ENCODE measurements at places on chromosomes 1 and 21.

DNA sequence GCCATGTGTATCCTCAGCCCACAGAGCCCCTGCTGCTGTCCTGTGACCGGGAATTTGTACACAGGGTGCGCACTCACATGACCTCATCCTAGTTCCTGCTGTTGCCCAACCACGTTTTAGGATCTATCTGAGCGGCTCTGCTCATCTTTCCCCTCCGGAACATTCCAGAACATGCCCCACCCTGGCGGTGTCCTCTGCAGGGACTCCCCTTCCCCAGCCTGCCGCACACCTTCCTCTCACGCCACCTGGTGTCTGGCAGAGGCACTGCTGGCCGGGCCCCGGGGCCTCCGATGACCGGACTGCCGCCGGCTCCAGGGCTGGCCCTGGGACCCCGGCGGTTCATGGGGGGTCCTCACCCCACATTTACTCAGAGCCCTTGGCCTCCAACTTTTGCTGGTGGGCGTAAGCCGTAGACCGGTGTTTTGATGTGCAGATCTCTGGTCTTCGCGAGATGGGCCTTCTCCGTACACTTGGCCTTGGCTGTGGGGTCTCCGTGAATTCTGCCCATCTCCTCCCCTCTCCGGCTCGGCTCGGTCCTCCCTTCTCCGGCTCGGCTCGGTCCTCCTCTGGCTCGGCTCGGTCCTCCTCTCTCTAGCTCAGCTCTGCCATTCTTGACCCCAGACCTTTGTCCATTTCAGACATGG, 29.5 kb downstream of the ARHGEF16 start:
- DNase-seq, result peak; percentile 14

DNA sequence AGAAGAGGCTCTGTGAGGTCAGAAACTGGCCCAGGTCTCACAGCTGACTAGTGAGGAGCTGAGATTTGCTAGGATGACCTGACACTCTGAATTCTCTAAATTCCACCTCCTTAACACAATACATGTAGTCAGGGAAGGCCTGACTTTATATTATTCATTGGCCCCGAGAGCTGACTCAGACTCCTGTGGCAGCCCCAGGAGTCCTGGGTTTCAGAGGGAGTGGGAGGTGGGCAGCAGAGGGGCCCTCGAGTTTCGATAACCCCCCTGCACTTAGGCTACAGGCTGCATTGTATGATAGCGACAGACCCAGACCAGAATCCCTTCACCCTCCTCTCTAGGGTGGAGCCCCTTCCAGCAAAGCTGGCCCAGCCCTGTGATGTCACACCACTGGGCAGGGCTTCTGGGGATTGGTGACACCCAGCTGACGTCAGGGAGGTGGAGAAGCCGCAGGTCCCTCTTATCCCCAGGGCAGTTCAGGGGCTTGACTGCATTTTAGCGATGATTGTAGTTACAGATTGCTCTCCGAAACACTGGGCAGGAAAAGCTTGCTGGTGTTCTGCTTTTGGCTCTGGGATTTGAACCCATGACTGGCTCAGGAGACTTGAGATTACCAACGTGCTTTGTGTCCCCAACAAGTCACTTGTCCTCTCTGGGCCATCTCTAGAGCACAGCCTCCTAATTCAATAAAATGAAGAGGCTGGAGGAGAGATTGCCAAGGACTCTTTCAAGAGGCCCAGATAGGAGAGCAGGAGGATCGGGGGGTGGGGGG, 17.0 kb upstream of the GPR37L1 start:
- DNase-seq, result no peak

GRCh38 chr1:26832249-26832960, 5.9 kb downstream of the ZDHHC18 start:
- DNase-seq, result no peak

GRCh38 chr1:27981145-27981544, 21.4 kb downstream of the XKR8 start:
- DNase-seq, result no peak

DNA sequence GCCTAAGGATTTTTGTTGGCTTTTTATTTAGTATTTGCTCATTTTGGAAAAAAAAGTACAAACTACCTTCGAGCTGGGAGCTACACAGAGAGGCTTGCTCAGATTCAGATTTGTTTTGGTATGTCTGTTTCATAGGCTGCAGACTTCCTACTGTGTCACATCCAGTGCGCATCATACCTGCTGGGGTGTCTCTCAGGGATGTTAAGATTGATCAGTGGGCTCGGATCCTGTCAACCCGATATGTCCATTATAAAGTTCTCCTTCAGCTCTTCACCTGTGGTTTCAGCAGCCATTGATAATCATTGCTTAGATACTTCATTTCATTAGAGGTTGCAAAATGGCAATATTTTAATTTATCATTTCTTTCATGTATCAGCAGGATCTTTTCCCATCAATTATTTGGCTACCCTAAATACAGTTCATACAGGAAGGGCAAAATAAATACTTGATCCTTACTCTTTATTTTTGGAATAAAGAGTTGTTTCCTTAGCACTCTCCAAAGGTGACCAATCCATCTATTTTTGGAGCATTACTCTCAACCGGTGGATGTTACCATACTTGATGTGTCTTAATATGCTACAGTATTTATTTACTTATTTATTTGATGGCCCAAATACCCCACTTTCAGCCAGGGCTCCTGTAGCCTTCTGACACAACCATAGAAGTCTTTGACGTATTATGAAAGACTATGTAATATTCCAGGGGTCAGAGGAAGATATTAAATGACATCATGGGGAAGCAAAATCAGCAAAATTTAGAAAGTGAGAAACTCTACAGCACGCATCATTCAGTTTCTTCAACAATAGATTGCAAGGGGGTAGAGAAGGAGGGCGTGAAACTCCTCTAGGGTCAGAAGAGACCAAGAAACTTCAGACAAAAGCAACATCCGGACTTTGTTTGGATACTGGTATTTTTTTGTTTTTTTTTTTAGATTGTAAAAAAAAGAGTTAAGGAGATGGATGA, 55.3 kb upstream of the HNRNPU start:
- no peak for DNase-seq

GRCh38 chr1:43527111-43527878, 3.4 kb upstream of the PTPRF start:
- no peak for DNase-seq

- no peak for DNase-seq
These were observed 662.9 kb downstream of the PLPP3 start for GRCh38 chr1:55916481-55916880.

- no peak for DNase-seq
These were observed 1.8 kb downstream of the LPGAT1 start for GRCh38 chr1:211828584-211829342.

GRCh38 chr1:163265547-163265946, 56.2 kb upstream of the NUF2 start:
- no peak for DNase-seq

DNA sequence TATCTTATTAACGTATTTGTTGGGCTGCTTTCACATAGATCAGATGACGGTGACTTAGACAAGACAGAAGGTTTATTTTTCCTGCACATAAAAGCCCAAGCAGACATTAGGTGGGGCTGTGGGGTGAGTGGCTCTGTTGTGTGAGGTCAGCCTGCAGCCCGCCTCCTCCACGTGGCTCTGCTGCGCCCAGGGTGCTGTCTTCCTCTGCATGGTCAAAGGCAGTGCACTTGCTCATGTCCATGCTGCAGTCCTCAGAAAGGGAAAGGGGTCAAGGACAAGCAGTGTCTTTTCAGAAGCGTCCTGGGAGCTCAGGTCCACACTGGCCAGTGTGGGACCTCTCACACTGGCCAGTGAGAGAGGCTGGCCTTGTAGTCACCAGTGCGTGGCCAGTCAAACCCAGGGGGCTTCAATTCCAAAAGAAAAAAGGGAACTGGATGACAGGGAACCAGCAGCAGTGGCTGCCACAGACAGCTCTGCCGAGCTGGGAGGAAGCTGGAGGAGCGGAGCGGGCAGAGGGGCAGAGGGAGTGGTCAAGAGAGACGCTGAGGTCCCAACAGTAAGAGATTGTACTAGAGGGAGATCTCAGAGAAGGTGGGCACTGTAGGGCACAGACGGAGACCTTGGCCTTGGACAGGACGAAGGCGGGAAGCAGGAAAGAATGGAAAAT, 35.9 kb upstream of the SLC45A1 start:
- DNase-seq, result no peak

GRCh38 chr1:21237446-21238088, 52.7 kb downstream of the ECE1 start:
- no peak for DNase-seq

GRCh38 chr1:71116729-71117128, 35.9 kb upstream of the ZRANB2 start:
- DNase-seq, result no peak
